CD4-positive, alpha-beta T cell (primary cell): ENCODE measurements at places on chromosomes 1 and 21.

DNA sequence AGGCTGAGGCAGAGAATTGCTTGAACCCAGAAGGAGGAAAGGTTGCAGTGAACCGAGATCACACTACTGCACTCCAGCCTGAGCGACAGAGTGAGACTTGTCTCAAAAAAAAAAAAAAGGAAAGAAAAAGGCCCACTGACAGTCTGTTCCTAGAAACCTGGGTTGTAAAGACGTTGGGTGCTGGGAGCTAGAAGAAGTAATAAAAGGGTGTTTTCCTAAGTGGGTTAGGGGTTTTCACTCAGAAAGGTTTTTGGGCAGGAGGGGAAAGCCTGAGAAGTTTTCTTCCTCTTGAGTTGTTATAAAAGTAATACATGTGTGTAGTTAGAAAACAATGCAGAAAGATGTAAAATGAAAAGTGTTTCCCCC is 25.4 kb downstream of the CELA3A start:
- no peak for DNase-seq

DNA sequence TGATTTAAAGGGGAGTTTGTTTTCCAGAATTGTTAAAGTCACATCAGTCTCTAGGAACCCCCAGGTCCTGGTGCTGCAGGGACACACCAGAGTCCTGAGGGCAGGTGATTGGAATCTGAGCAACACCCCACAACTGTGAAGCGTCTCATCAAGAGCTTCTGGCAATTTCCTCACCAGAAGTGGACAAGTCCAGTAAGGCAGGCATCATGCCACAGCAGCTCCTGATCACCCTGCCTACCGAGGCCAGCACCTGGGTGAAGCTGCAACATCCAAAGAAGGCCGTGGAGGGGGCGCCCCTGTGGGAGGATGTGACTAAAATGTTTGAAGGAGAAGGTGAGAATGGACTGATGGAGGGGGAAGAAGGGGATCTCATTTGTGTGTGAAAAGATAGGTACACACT is 2.1 kb downstream of the ZFP69 start:
- DNase-seq: no peak

DNA sequence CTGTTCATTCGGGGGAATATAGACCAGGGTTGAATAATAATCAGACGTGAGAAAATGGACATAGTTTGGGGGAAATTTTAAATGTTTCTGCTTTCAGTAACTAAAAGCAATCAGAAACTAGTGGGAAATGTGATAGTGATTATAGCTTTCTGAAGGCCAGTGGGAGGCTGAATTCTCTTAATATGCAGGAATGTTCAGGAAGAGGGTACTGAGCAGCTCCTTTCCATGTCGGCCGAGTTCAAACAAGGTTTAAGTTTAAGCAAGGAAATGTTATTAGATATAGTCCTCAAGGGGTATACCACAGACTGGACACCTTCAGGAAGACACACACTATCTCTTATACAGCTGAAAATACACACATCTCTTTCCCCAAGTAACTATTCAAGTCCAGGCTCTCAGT is 105.5 kb downstream of the HHAT start:
- no peak for DNase-seq

DNA sequence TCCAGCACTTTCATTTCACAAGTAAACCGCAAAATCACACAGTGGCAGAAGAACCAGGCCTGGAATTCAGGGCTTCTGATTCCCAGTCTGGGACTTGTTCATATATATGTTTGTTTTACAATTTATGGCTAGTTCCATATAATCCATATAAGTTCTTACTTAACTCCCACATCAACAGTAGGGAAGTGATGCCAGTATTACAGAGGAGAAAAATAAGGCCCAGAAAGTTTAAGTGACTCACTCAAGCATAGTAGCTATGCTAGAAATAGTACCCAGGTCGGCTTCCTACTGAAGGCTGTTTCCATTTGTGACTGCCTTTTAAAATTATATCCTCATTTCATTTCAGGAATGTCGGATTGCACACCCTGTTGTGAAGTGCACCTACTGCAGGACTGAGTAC is 1.4 kb downstream of the FAM76A start:
- no peak for DNase-seq

GRCh38 chr1:214050513-214051401 is 63.0 kb downstream of the PROX1 start:
- no peak for DNase-seq

- DNase-seq: no peak
These were observed 8.0 kb downstream of the HS2ST1 start for GRCh38 chr1:86922445-86922844.

DNA sequence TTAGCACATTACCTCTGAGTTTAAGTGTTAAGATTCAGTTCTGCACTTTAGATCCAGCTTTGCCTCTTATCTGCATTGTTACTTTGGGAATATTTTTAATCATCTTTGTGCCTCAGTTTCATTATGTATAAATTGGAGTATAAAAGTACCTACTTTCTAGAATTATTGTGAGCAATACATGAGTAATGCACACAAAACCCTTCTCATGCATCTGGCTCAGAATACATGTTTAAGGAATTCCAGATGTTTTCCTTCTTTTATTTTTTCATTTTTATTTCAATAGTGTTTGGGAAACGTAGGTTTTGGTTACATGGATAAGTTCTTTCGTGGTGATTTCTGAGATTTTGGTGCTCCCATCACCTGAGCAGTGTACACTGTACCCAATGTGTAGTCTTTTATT is 14.2 kb downstream of the C8A start:
- no peak for DNase-seq

DNA sequence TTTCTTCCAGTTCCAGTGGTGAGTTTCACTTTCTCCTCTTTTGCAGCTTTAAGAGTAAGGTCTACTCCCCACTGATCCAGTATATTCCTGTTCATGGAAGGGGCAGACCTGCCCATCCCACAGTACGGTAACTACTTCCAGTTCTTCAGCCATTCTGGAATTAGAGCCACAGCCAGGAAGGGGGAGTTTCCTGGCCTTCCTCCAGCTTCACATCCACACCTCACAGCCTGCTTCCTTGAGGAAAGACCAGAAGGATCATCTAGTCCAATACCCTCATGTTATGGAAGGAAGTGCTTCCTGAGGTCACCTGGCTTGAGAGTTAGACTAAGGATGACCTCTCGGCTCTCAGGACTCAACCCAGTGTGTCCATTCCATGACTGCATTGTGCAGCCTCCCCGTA is 597.8 kb downstream of the KIF26B start:
- DNase-seq: no peak

DNA sequence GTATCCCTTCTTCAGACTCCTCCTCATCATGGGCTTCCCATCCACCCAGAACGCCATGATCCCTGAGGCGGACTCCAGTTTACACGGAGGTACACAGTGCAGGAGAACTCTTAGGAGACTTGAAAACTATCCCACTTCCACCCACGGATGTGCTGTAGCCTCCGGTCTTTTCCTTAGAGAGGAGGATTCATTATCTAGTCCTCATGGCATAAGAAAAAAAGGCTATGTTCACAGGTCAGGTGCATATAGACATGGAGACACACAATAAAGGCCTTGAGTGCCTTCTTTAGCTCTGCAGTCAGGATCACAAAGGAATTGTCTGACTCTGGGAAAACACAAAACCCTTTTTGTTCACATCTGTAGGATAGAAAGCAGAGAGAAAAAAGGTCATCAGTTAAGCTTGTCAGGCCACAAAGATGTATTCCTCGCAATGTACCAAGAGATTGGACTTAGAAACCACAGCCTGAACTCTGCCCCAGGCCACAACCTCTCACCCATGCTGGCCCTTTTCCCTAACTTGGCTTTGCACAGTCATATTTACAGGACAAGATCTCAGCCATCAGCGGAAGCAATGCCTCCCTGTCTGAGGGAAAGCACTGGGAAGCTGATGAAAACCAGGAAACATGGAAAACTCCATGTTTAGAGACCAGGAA is 9.0 kb downstream of the CRP start:
- no peak for DNase-seq

- no peak for DNase-seq
These were observed 1446.8 kb downstream of the NCAM2 start for GRCh38 chr21:22444990-22445389.

- DNase-seq: no peak
These were observed 4.3 kb upstream of the SLC35D1 start for GRCh38 chr1:67058242-67058641.

DNA sequence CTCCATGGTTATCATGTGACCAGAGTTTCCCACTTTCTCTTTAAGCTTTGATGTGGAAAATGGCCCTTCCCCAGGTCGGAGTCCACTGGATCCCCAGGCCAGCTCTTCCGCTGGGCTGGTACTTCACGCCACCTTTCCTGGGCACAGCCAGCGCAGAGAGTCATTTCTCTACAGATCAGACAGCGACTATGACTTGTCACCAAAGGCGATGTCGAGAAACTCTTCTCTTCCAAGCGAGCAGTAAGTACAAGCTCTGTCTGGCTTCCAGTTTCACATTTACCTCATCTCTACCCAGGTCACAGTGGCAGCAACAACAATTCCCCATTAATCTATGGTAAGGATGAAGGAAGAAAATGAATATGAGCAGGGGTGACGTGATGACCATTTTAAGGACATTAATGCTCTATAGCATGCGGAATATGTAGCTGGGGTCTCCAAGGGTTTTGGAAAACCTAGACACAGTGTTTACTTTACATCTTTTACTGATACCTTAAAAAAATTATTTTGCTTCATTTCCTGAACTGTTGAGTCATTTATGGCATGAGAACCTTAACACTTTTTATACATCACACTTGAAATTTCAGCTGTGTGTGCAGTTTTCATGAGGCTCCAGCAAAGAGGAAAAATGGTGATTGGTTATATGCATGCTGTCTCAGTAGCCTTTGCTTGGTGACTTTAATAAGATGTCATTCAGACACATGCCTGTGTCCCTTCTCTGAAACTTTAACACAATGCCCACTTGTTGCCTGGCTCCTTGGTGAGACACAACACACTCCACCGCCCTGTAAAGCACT is 286.3 kb upstream of the SGIP1 start:
- peak; percentile 51 for DNase-seq

GRCh38 chr1:56249234-56249633 is 330.1 kb downstream of the PLPP3 start:
- peak; percentile 14 for DNase-seq

DNA sequence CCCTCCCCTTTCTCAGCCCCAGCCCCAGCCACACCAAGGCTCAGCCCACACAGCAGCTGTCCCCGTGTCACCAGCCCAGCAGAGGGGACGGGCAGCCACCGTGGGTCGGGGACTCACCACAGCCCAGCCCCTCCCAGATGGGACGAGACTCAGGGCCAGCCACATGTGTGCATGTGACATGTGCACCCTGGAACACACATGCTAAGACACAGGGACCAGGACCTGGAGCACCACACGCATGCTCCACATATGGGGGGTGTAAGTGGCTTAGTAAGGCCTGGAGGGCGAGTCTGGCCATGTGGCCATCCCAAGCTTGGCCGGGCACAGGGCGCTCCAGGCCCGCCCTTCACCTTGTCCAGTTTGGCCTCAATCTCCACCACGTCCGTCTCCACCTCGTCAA is 4.0 kb downstream of the ACAP3 start:
- DNase-seq: no peak

DNA sequence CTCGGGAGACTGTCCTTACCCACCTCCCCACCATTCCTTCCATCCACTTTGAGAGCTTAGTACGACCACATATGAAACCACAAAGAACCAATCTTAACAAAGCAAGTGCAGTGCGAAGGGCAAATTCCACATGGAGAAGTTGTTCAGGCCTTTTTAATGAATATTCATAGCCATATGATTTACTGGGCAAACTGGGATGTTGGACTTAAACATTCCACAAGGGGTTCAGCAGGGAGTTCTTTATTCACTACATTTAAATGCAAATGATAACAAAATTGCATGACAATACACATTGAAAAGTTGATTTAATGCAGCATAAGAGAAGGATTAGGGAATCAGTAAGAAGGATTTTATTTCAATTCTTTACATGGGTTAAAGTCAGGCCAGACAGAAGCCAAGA is 14.7 kb downstream of the NMNAT2 start:
- DNase-seq: no peak

DNA sequence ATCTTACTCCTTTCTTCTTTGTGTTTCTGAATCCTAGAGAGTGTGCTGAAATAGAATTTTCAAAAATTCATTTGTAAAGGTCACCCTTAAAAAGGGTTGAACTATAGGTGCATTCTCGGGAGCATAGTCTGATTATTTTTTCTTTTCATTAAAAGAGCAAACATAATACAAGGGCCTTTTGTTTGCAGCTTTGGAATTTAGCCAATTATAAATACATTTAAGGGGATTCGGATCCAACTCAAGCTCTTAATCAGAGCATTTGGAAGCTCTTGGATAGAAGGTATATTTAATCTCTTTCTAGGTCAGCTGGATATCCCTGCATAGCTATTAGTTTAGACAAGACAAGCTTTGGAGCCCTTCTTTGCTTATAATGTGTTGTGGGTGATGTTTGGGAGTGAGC is 321.7 kb downstream of the HHAT start:
- no peak for DNase-seq

DNA sequence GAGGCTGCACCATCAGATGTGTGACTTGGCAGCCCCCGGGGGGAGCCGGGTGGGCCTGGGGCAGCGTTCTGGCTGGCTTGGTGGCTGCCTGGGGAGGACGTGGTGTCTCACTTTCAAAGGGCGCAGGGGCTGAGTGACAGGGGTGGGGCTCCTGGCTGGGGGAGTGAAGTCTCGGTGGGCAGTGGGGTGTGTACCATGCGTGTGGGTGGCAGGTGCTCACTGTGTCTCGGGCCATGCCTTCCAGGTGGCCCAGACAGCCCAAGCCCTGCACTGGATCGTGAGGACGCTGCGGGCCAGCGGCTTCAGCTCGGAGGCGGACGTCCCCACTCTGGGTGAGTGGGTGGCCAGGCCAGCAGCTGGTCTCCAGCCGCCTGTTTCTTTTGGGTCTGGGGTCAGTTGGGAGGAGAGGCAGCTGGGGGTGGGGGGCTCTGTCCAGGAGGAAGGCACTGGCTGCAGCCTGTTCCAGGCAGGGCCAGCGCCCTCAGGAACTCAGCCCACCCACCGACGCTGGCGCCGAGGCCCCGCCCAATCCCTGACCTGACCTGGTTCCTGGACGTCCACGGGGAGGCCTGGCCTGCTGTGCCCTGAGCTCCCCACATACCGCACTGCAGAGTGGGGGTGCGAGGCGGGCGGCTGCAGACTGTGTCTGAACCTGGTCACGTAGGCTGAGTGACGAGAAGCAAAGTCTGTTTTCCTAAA is 30.6 kb upstream of the LRRC3 start:
- DNase-seq: no peak

DNA sequence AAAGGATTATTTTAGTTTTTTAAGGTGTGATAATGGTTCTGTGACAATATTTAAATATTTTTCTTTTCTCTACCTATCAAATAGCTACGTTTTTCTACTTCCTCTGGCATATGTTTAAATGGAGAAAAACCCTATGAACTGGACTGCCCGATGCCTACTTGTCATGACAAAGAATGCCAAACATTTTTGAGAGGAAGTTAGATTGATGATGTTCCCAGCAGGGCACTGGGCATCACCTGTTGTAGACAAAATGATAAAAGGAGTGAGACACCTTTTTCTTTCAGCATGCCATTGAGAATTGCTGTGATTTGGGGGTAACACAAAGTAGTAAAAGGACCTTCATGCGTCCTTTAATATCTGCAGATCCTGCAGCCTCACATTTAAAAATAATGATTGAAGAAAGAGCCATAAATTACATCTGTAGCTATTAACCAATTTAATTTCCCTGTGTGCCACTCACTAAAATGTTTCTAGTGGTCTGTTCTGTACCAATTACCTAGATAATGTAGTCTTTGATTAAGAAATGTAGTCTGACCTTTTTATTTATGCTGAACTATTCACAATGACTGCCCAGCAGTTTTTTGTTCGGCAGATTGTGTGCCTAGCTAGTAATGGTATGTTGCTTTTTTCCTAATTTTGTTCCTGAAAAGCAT is 47.6 kb downstream of the RPL5 start:
- no peak for DNase-seq
